ENCODE measurements at places on chromosomes 2 and 18.

DNA sequence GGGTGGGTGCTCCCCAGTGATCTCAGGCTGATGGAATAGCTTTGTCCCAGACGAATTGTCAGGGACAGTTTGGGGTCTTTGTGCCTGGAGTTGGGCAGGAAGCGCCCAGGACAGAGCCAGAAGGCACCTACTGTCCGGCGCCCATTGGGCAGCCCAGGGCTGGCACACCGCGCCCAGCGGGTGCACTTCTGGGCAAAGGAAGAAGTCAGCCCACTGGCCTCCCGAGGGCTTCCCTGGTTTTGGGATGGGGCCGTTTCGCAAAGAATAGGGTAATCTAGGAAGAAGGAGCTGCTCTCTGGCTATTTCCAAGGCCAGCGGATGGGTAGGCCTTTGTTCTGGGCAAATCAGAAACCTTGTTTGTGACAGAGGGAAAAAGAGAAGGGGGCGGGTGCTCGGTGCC lies 3.5 kb upstream of the SIX2 start:
- DNase-seq: no peak
- H3K4me3 ChIP-seq: no peak overlapping the region
- peaks cover 84% of the 10 kb centered on the region for H3K27me3 ChIP-seq
- no peak overlapping the region for H3K27ac ChIP-seq

DNA sequence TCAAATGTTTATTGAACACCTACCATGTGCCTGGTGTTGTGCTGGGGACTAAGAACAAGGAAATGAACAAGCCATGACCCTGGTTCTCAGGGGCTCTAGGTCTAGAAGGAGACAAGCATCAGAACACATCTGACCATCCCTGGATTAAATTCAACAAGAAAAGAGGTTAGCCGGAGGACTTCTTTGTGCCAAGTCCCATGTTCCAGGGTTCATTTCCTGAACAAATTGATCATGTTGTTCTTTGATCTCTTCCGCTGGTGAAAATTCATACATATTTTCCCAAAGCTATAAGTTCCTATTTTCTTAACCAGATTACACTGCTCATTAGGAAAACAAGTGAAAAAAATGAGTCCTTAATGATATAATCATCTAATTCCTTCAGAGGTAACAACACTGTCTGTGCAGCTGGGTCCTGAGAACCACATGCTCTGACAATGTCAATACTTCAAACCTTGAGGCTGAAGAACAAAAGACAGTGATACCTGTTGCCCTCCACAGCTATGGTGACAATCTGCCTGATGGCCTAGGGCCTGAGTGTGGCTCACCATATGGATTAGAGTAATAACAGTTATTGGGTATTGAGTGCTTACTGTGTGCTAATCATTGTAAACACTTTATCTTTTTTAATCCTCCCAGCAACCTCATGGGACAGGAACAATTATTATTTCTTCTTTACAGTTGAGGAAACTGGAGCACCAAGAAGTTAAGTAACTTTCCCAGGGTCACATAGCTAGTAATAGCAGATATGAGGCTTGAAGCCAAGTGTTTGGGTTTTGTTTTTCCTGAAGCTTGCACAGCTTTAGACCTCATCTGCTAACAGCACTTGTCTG lies 24.6 kb upstream of the INO80C start:
- no peaks in the 10 kb centered on the region for H3K36me3 ChIP-seq
- H3K4me1 ChIP-seq: peaks cover 3% of the 10 kb centered on the region
- no peak overlapping the region for H3K27ac ChIP-seq
- H3K4me3 ChIP-seq: no peak overlapping the region
- H3K27me3 ChIP-seq: peaks cover 2% of the 10 kb centered on the region
- DNase-seq: no peak

DNA sequence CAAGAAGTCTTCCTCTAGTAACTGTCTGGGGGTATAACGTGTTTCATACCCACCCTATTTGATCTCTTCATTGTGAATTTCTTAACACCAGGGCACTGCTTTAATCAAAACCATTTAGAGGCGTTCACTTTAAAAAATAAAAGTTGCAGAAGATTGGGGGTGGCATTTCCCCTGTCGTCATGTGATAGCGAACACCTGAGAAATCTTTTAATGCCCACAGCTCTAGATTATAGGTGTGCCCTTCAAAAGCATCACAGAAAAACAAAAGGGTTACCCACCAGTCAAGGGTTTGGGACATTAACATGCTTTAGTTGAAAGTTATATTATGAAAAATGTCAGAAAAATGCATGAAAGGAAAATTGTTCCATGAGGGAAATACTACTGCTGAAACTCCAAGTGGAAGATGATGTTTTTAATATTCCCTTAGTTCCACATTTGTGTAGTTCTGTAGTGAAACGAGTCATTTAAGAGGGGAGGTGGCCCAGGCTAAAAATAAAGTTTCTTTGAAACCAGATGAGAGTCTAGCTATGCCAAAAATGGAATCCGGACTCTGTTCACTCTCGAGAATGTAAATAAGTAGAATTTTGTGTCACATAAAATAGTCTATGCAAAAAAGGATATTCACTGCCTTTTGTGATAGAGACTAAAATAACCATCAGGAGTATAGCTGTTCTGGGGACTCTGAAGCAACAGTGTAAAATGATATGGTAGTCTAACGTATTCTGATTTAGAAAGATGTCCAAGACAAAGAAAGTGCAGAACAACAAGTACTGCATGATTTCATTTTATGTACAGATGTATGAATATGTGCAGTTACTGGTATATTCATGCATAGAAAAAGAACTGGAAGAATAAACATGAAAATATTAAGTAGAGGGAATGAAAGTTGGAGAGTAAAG lies 95.3 kb downstream of the TMEM247 start:
- H3K27ac ChIP-seq: no peak overlapping the region
- no peaks in the 10 kb centered on the region for H3K27me3 ChIP-seq
- H3K36me3 ChIP-seq: peaks cover under 1% of the 10 kb centered on the region
- no peak overlapping the region for H3K4me3 ChIP-seq
- no peaks in the 10 kb centered on the region for H3K4me1 ChIP-seq
- no peak for DNase-seq

DNA sequence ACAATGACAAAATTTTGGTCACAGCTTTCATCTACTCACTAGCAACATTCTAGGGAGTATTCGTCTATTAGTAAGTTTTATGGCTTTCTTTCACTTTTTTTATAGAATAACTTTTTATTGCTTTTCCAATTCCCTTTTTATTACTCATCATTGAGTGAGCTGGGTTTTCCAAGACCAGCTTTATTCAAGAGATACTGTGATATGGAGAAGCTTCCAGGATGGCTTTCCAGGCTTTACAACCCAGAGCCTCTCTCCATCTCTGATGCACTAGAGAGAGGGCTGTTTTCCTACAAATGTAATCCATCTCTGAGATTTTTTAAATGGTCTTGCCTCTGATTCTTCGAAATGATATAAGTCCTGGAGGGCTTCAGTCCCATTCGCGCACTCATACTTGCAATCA lies 118.3 kb downstream of the LDLRAD4 start:
- no peak for DNase-seq
- peaks cover 4% of the 10 kb centered on the region for H3K36me3 ChIP-seq
- no peak overlapping the region for H3K4me3 ChIP-seq
- H3K4me1 ChIP-seq: peaks cover 2% of the 10 kb centered on the region
- H3K27me3 ChIP-seq: peaks cover 7% of the 10 kb centered on the region

GRCh38 chr2:240508832-240509545 lies 48.8 kb downstream of the ANKMY1 start:
- no peaks in the 10 kb centered on the region for H3K27me3 ChIP-seq
- no peak overlapping the region for H3K4me3 ChIP-seq
- no peaks in the 10 kb centered on the region for H3K36me3 ChIP-seq

DNA sequence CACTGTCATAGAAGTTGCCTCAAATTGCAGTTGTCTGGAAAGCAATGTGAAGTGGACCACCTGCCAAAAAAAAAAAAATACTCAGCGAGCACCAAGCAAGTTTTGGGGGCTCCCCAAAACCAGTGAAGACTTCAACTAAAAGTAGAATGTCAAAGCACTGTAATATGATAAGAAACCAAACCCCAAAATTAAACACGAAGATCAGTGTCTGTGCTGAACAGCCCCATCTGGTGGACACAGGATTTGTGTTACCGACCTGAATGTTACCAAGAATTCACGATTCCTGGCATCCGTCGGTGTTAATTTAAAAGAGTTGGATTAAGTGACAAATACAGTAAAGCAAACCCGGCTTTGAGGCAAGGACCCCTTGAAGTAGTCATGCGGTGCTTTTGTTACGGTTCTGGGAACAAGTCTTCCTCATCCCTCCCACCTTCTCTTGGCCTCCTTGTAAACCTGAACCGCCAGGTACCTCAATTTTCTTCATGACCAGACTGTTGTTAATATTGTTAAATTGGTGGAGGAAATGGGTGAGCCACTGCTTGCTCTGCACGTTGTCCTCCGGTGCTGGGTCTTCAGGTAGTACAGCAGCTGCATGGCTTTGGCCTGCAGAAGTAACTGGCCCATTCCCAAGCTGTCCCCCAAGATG lies 31.3 kb upstream of the SSB start:
- peak overlapping the region; percentile 39 for H3K4me3 ChIP-seq
- H3K27me3 ChIP-seq: peaks cover 11% of the 10 kb centered on the region
- DNase-seq: peak; percentile 34
- peaks cover 9% of the 10 kb centered on the region for H3K4me1 ChIP-seq
- H3K27ac ChIP-seq: no peak overlapping the region

DNA sequence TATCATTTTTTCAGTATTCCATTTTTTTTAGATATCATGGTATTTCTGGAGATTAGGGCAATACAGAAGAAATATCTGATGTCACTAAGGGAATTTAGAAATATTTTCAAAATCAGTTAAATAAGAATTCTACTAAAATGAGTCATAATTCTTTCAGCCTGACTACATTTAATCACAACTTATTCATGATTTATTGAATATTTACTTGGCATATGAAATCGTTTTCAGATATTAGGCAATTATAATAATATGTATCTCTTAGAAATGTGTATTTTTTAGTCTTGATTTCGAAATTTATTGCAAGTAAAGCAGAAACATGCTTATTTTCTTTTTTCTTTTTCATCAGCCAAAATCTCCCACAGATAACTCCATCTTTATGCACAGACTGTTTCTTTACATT lies 142.2 kb downstream of the CCDC102B start:
- no peaks in the 10 kb centered on the region for H3K36me3 ChIP-seq
- no peak overlapping the region for H3K27ac ChIP-seq
- DNase-seq: no peak

DNA sequence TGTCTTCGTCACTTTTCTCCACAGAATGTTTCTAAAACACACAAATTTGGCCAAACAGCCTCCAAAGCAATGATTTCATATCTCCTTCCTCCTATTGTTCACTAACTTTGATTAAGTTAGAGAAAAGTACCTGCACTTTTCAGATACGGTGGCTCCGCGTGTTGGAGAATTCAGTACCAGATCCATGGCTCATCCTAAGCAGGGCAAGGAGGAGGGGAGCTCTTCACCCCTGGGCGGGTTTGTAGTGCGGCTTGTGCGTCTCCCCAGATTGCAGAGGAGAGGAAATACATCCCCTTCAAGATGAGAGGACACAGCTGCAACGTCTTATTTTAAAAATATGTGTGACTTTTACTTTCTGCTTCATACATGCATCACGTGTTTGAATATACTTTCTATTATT lies 333.0 kb downstream of the AGAP1 start:
- DNase-seq: no peak
- H3K27ac ChIP-seq: no peak overlapping the region
- H3K36me3 ChIP-seq: no peaks in the 10 kb centered on the region
- no peak overlapping the region for H3K4me3 ChIP-seq

DNA sequence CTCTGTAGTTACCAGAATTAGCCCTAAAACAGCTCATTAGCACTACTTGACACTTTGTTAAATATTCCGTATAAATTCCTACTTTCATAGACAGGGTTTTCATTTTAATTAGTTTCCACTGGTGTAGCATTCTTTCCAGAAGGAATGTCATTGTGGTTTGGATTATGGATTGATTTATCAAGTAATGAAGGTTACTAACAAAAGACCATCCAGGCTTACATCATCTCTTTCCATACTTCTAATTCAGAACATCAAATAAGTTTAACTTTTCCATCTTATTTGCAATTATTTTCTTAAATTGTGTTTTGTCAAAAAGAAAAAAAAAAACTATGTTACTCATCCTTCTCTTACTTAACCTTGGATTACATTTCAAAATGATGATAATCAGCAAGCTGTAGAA lies 231.8 kb upstream of the SPOPL start:
- no peak for DNase-seq
- no peaks in the 10 kb centered on the region for H3K36me3 ChIP-seq
- no peak overlapping the region for H3K4me3 ChIP-seq
- no peak overlapping the region for H3K27ac ChIP-seq
- no peaks in the 10 kb centered on the region for H3K27me3 ChIP-seq

DNA sequence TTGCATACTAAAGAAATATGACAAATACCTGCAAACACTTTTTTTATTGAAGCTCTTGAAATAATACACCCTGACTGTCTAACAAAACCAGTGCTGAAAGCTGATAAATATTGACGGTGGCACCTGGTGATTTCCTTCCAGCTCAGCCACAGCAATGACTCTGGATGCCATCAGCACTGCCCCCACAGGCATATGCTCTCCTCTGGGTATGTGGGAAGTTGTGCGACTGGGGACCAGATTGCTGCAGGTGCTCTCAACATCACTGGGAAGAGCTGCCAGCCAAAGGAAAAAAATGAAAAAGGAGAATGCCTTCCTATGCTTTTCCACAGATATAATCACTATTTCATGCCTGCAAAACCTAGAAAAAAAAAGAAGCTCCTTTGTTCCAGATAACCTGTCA lies 141.5 kb downstream of the PIGN start:
- H3K36me3 ChIP-seq: peaks cover 5% of the 10 kb centered on the region
- DNase-seq: no peak
- no peaks in the 10 kb centered on the region for H3K4me1 ChIP-seq
- no peaks in the 10 kb centered on the region for H3K27me3 ChIP-seq
- H3K4me3 ChIP-seq: no peak overlapping the region
- H3K27ac ChIP-seq: no peak overlapping the region

- no peak for DNase-seq
- H3K27me3 ChIP-seq: no peaks in the 10 kb centered on the region
- H3K27ac ChIP-seq: no peak overlapping the region
- H3K4me1 ChIP-seq: peaks cover 33% of the 10 kb centered on the region
- no peak overlapping the region for H3K4me3 ChIP-seq
Measured at GRCh38 chr2:223971-224760, 39.7 kb downstream of the SH3YL1 start.

DNA sequence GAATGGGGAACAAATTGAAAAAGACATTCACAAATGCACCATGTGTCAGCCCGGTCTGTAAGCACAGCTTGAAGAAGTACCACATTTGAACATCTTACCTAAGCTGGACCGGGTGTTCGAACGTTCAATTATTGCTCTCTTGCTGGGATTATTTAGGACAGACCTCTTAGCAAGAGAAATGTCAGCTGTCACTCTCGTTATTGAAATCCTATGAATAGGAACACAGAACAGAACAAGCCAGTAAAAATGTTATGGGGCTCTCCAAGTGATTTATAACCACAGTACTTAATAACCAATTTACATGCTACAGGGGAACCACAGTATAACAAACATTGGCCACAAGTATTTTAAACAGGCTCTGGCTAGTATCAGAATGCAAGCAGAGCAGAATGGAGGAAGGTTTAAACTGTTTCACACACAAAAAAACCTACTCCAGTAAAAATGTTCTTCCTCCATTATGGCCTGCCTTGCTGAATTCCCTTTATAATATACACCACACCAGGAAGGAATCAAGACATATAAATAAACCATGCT lies 32.5 kb upstream of the ARL5A start:
- H3K27me3 ChIP-seq: peaks cover 1% of the 10 kb centered on the region
- H3K27ac ChIP-seq: no peak overlapping the region
- no peaks in the 10 kb centered on the region for H3K4me1 ChIP-seq
- no peak for DNase-seq
- H3K4me3 ChIP-seq: no peak overlapping the region

- no peak overlapping the region for H3K27ac ChIP-seq
- H3K27me3 ChIP-seq: no peaks in the 10 kb centered on the region
- no peaks in the 10 kb centered on the region for H3K4me1 ChIP-seq
- H3K4me3 ChIP-seq: no peak overlapping the region
Measured at GRCh38 chr2:175930504-175930903, 71.6 kb downstream of the LNPK start.
